ENCODE measurements at places on chromosomes 1 and 21. TPM values are rescaled to one million over a fixed set of nuclear protein-coding genes. Genes with fewer than 3 reads are reported as not detected.

- no peak for DNase-seq
These were observed 17.9 kb downstream of the PTTG1IP start for GRCh38 chr21:44855572-44855971.

DNA sequence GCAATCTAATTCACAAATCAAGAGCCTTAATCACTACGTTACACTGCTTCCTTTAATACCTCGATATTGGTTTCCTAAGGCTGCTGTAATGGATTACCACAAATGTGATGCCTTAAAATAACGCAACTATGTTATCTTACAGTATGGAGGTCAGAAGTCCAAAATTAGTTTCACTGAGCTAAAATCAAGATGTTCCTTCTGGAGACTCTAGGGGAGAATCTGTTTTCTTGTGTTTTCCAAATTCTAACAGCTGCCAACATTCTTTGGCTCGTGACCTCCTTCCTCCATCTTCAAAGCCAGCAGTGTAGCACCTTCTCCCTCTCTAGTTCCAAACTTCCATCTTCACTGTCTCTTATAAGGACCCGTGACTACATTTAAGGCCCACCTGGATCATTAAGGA, 335.0 kb upstream of the NFIA start:
- no peak for DNase-seq

DNA sequence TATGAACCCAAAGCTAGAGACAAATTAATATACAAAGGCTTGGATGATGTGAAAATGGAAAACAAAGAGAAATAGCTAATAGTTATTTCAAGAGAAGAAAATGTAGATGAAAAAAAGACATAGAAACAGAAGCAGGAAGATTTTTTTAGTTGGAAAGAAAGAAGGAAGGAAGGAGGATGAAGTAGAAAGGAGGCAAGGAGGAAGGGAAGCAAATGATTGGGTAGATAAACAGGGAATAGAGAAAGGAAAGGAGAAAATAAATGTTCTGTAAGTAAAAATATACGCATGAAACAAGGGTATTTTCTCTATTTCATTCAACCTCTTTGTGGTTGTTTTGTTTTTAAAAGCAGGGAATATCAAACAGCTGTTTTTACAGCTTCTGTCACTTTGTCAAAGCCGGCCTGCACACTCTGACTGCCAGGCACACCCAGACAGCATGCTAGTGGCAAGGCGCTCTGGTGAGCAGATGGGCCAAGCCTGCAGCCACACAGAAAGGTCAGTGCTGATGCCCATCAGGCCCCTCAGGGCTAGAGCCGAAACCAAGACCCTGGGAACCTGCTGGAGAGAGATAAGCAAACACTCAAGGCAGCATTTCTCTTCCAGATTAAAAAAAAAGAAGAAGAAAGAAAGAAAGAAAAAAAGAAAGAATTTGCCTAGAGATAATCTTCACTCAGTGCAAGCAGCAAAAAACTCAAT, 72.9 kb upstream of the CTTNBP2NL start:
- no peak for DNase-seq

- DNase-seq = no peak
These were observed 87.5 kb upstream of the RGS1 start for GRCh38 chr1:192488058-192488457.

DNA sequence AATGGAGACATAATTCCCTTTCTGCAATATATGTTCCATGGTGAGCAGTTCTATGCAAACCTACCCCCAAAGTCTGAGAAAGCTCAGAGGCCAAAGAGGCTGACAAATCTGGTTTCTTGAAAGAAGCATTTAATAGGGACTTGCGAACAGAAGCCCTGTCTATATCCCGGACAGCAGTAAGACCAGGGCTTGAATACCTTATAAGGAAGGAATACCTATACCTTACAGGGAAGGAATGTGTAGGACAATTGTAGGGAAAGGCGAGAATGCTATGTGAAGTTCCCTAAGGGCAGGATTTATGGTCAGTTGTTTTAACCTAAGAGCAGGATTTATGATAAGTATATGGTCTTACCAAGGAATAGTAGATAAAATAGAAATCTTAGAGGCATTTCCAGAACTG, 5.0 kb upstream of the SLC41A1 start:
- no peak for DNase-seq

GRCh38 chr21:33761441-33762036, 119.2 kb downstream of the ITSN1 start:
- DNase-seq = no peak

- DNase-seq = no peak
These were observed 51.1 kb downstream of the SWT1 start for GRCh38 chr1:185207980-185208602.

DNA sequence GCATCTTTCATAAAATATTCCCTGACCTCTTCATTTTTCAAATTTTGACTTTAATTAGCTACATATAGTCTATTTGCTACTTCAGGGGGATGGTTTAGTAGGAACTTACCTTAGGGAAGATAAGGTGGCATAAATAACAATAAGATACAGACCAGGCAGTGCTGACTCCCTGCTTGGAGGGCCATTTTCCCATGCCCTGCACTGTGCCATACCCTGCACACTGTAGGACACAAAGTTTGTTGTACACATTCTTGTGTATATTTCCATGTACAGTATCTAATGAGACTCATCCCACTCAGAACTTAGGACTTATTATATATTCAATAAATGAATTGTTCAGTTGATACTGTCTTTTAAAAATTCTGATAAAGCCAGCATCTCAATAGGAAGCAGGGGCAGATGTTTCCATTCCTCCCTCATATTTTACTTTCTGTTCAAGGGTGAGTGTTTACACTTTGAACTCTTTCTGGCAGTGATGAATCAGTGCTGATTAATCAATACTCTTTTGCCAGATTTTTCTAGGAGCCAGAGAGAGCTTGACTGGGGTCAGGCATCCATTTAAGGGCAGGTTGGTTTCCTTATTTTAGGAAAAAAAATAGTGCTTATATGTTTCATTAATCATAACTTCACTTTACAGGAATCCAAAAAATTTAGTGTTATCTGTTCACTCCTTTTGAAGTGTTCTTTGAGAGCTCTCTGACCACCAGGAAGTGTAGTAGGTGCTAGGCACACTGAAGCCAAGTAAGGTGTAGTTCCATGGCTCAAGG, 30.6 kb downstream of the MPZL1 start:
- no peak for DNase-seq

- no peak for DNase-seq
These were observed 25.0 kb downstream of the PLXNA2 start for GRCh38 chr1:208219098-208219658.

DNA sequence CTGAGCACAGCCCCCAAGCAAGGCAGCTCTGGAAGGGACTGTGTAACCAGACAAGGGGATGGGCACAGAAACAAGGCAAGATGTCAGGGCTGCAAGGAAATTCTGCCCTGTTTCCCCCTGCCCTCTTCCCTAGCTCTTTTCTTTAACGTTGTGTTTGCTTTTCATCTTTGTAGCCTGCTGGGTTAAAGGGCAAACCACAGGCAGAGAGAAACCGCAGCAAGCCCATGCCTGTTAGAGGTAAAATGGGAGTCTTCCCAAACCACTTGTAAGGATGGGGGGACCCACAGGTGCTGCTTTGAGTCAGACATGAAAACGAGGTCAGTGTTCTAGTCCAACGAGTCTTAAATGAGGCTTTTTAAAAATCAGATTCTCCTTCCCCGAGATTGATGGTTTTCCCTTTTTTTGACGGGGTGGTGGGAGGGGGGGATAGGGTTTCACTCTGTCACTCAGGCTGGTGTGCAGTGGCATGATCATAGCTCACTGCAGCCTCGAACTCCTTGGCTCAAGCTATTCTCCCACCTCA, 13.3 kb downstream of the TGFBR3 start:
- no peak for DNase-seq

GRCh38 chr1:161494091-161494735, 11.0 kb upstream of the FCGR2A start:
- no peak for DNase-seq

- DNase-seq = no peak
These were observed 49.4 kb downstream of the C1orf198 start for GRCh38 chr1:230818901-230819300.

GRCh38 chr1:226588484-226588883, 39.9 kb downstream of the STUM start:
- DNase-seq = no peak

DNA sequence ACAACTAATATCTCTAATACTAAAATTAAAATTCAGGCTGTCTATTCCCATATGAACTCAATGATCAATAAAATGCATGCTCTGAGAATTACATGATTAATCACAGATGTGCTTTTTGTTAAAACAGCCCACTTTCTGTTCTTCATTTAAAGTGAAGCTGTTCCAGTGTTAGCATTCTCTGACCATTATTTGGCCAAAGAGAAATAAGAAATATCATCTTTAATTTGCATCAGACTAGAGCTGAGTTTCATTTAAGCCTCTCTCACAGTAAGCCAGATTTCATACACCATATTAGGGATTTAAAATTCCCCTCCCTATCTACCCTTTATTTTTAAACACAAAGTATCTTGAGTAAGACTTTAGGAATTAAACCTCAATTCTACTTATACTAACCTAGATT, 261.6 kb downstream of the TPR start:
- DNase-seq = no peak

GRCh38 chr1:212754680-212755079, 36.9 kb downstream of the NSL1 start:
- no peak for DNase-seq

The C1QA gene
- total RNA-seq = 347 TPM

The RGS18 gene
- 7.3 TPM for total RNA-seq

The LCE1B gene
- not detected for total RNA-seq

The NBPF20 gene
- 2.8 TPM for total RNA-seq

Measured in mesenteric fat pad (tissue), 1 donor.